ENCODE measurements at places on chromosomes 5 and 9. TPM values are rescaled to one million over a fixed set of nuclear protein-coding genes. Genes with fewer than 3 reads are reported as not detected.

GRCh38 chr9:133709015-133709611 is 29.0 kb downstream of the SARDH start:
- no peaks in the 10 kb centered on the region for H3K4me1 ChIP-seq
- no peak overlapping the region for H3K4me3 ChIP-seq
- H3K36me3 ChIP-seq = no peaks in the 10 kb centered on the region
- no peaks in the 10 kb centered on the region for H3K27me3 ChIP-seq

DNA sequence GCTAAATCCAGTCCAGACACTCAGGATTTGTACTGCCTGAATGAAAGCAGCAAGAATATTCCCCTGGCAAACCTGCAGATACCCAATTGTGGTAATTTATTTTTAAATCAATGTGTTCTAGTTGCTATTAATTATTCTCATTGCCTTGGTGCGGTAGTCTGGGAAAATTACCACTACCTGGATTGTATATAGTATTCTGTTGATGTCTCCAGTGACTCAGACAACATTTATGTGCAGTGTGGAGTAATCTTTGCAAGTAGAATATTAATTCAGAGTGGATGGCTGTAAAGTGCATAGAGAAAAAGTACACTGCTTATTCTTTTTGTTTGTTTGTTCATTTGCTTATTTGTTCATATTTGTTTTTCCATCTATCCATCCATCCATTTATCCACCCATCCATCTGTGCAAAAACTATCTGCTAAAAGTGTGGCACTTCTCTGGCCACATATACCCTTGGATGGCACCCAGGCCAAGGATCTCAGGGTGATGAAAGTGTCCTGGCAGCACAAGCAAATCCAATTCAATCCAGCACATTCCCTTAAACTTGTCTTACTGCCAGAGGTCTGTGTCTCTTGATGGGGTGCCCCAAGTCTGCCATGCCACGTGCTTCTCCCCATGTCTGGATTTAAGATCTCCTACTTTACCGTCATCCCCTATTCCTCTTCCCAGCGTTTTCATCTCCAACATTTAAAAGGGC is 41.3 kb downstream of the NTRK2 start:
- no peaks in the 10 kb centered on the region for H3K36me3 ChIP-seq
- DNase-seq = no peak
- no peaks in the 10 kb centered on the region for H3K4me1 ChIP-seq
- no peak overlapping the region for H3K27ac ChIP-seq

- no peak overlapping the region for H3K4me3 ChIP-seq
- H3K36me3 ChIP-seq = no peaks in the 10 kb centered on the region
- DNase-seq = no peak
- no peaks in the 10 kb centered on the region for H3K27me3 ChIP-seq
- H3K27ac ChIP-seq = no peak overlapping the region
Measured at GRCh38 chr9:16170119-16170518, 617.3 kb downstream of the CCDC171 start.

The PFN3 gene
- total RNA-seq = not detected

Data from aorta (tissue), 5 donors.